ENCODE measurements at places on chromosomes 13 and 19.

GRCh38 chr13:95573221-95573620, 20.7 kb downstream of the CLDN10 start:
- no peak for DNase-seq

DNA sequence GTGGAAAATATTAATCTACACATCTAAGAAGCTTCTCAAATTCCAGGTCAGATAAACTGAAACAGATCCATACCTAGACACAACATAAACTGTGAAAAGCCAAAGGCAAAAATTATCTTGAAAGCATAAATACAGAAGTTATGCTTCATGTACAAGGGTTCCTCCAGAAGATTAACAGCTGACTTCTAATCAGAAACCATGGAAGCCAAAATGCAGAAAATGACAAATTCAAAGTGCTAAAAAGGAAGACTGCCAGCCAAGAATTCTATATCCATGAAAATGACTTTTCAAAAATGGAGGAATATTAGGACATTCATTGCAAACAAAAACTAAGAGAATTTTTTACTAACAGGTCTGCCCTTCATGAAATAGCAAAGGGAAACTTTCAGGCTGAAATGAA, 72.8 kb downstream of the MYO16 start:
- no peak for DNase-seq

DNA sequence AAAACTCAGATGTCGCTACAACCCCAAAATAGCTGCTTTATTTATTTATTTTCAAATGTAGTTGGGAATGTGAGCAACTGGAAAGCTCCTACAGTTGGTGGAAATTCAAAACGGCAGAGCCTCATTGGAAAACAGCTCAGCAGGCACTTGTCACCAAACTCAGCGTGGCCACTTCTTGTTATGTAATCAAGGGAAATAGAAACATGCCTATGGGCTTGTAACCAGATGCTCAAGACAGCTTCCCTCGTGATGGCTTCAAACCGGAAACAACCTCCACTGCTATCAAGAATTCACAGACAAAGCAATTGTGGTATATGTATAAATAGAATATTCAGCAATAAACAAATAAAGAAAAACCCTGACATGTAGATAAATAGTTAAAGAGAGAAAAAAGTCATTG, 627.8 kb upstream of the SLC10A2 start:
- DNase-seq = no peak

DNA sequence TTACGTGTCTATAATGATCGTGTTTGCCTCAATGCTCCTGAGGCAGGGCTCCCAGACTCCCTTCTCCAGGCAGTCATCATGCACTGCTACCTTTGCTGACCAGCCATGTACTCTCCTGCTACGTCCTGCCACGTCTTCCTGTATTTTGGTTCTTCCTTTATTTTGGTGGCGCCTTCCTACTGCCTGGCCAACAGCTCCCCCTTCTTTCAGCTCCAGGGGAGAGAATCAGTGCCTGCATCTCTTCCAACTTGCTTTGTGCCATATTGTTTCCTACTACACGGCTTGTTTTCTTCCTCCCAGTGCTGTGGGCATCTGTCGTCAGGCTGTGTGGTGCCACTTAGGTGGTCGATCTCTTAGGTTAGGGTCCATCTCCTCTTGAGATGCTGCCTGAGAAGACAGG, 96.2 kb downstream of the FGF9 start:
- DNase-seq = no peak

- no peak for DNase-seq
Observed at GRCh38 chr13:98483601-98484288, 93.2 kb downstream of the STK24 start.

DNA sequence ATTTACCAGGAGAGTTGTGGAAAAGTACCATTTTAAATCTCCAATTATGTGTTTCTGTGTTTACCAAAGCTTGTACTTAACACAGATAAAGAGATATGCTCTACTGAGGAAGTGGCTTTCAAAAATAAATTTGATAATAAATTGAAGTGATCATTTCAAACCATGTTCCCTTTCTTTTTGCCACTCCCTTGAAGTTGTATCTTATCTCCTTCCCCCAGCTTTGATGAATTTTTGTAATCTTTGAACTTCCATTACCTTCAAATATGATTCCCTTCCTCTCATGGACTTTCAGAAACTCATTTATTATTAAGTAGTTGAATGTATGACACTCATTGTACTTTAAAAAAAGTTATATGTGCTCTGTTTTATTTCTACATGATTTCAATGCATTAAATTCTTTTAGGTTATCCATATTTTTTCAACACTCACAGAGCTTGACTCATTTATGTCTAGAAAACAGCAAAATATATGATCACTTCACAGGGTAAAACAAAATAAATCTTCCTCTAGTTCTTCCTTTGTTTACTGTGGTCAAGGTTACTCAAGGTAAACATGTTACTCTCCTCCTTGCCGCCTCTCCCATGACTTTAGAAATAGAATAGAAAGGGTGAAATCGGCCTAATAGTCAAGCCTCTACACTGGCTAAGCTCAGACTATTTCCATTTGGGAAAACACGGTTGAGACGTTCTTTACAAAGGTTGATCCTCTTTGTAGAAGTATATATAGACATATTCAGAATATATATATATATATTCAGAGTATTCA, 251.2 kb upstream of the SPRY2 start:
- no peak for DNase-seq

GRCh38 chr13:67943116-67943515, 713.0 kb upstream of the PCDH9 start:
- DNase-seq = no peak

- DNase-seq = no peak
Observed at GRCh38 chr19:48113190-48113917, 2.7 kb upstream of the PLA2G4C start.

GRCh38 chr19:31282346-31282745, 66.9 kb downstream of the TSHZ3 start:
- DNase-seq = no peak

GRCh38 chr13:44523146-44524015, 52.7 kb downstream of the TSC22D1 start:
- DNase-seq = no peak

DNA sequence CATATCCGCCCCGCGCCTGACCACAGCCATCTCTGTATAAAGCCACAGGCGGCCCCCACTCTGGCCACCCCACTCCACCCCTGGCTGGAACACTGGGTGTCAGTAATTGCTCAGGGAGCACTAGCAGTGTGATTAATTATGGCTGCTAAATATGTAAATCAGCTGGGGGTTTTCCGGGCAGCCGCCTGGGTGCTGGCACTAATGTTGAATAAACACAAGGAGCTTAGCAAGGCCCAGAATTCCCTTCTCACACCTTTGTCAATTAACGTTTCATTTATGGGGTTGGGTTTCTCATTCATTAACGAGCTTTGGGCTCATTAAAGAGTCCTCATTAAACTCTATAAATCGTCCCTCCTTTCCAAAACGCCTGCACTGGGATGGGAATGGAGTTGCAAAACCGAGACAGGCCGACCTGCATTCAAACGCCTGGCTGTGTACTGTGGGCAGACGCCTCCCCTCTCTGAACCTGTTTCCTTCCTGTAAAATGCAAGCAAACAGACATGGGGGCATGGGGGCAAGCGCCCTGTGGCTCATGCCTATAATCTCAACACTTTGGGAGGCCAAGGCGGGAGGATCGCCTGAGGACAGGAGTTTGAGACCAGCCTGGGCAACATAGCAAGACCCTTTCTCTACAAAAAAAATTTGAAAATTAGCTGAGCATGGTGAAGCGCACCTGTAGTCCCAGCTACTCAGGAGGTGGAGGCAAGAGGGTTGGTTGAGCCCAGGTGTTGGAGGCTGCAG, 17.7 kb upstream of the OLFM2 start:
- DNase-seq = no peak

DNA sequence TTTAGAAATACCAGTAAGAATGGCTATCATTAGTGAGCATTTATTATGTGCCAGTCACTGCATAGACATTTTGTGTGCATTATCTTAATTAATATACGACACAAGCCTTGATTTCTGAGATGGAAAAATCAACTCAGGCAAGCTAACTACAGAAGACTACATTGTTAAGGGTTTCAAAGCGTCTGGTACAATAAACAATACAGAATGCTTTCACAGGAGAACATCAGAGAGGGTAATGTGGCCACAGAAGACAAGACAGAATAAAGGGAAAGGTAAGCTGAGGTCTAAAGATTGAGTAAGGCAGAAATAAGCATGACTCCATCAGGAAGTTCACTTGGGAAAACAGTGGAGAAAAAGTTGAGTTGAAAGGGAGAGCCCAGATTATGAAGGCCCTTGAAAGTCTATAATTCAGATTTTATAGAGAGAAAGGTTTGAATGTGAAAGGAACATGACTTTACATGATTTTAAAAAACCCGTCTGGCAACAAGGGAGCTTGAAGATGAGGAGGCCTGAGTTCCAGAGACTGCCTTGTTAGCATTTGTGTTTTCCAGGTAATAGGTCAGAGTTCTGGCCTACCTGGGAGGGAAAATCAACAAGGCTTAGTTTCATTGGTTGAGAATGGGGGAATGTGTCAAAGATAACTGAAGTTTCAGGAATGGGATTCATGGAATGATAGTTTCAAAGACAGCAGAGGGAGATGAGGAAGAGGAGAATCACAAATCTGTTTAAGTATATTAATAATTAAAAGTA, 1.8 kb upstream of the MBNL2 start:
- no peak for DNase-seq

DNA sequence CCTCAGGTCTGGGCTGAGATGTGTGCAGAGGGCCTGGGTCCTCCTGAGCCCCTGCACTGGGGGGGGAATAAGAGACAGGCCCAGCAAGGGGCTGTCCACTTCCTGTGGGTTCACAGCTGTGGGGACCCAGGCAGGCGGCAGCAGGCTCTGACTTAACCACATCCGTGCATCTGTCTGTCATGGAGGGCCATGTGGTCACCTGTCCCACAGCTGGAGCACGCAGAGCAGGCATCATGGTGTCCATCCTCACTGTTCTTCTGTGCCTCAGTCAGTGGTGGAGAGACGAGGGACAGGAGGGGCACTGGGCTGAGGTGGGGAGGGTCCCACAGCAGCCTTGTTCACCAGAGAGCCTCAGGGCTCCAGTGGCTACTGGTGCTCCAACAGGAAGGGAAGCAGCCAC, 16.3 kb upstream of the KIR3DL3 start:
- no peak for DNase-seq

DNA sequence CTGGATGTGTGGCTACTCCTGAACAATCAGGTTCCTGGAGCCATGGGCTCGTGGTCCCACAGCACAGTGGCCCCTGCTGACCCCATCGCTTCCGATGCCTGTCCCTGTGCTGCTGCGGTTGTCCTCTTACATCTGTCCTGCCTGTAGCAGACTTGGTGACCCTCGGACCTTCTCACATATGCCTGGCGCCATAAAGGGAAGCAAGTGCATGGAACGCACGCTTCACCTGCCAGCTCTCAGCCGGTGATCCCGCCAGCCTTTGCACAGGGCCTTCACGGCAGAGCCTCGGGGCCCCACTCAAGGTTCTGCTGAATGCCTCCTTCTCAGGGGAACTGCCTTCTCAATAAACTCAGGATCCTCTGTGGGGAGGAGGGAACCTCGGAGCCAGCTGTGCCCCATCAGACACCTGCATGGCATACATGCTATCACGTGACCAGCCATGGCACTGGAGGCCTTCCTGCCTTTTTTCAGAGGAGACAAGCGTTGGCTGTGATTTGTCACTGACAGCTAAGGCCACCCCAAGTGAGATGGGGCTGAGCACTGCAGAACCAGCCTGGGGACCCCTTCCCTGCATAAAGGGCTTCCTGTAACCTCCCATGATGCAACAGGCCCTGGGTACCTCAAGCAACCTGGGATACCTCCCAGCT, 24.3 kb downstream of the PEPD start:
- no peak for DNase-seq

- DNase-seq = no peak
Observed at GRCh38 chr13:43446126-43446525, 340.6 kb downstream of the ENOX1 start.

- DNase-seq = no peak
Observed at GRCh38 chr13:34346626-34347025, 528.7 kb downstream of the RFC3 start.

DNA sequence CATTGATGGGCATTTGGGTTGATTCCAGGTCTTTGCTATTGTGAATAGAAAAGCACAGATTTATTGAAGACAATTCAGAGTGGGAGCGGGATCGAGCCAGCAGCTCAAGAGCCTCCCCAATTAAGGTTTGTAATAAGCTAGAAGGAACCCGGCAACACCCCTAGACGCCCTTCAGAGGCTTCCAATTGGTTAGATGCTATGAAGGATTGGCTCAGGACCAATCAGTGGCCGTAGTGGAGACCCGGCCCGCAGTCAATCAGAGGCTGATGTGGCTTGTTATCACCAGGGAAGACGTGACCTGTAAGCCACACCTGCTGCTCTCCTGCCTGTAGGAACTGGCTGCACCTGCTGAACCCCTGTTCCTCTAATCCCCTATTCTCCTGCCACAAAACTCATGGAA, 14.6 kb downstream of the SIGLEC11 start:
- DNase-seq = no peak

DNA sequence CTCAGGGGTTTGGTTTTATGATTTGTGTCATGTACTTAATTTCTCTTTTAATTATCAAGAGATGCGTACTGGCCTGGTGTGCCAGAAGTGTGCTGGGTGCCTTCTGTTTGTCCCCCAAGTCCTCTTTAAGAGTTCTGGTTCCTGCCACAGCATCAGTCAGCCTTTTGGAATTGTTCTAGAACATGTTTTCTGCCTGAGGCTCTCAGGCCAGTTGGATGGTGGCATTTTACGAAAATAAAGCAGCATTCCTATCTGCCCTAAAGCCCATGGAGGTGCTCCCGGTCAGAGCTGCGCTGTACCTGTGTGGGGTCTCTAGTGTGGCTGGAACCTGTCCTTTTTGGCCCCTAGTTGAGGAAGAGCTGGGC, 54.1 kb downstream of the TSSK6 start:
- DNase-seq = no peak
